PC-3 (cell line): ENCODE measurements at places on chromosomes 12 and 14.

DNA sequence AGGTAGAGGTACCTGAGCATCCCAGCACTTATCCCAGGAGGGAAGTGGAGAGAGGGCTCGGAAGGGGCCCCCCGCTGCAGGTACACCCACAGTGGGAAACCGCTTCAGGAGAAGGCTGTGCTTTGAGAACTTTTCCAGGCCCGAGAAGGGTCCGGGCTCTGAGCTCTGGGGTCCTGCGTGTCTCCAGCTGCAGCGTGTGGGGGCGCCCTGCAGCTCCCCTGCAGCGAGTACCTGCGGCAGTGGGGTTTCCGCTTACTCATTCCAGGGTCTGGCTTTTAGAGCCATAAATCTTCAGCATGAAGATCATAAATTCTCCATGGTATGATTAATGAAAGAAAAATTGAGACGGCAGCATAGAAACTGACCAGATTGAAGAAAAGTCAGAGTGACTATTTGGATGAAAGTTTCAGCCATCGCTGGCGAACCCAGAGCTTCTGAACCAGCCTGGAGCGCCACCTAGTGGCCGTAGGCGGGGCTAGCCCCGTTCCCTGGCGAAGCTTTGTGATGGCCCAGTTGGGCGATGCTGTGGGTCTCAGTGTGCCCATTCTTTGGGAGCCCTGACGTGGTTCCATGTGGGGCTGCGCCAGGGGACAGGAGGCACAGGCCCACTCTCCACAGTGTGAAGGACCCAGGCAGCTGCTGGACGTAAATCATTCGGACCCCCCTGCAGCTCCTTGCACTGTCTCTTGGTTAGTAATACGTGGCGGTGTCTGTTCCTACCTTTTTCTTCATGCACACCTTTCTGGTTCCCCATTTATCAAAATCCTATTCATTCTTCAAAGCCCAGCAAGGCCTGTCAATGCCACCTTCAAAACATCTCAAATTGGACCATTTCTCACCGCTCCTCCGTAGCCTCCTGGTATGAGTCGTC, 198.2 kb downstream of the TSPAN9 start:
- DNase-seq = peak; percentile 81

GRCh38 chr14:103191844-103192243, 68.6 kb downstream of the TNFAIP2 start:
- no peak for DNase-seq

GRCh38 chr14:49553106-49553505, 33.1 kb downstream of the RPS29 start:
- DNase-seq = no peak

DNA sequence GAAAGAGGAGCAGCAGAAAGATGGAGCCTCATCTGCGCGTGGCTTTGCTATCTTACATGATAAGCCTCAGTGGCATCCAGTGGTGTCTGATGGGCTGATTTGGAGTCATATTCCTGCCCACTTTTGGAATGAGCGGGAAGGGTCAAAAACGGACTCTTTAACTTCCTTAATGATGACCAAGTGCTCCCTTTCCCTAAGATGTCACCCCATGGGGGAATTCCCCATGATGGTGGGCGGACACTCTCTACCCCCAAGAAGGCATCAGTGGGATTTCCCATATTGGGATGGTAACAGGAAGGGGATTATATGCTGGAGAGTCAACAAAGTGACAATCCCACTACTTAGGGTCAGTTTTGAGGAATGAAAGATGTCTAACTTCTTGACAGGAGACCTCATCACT, 110.9 kb downstream of the GPATCH2L start:
- no peak for DNase-seq

DNA sequence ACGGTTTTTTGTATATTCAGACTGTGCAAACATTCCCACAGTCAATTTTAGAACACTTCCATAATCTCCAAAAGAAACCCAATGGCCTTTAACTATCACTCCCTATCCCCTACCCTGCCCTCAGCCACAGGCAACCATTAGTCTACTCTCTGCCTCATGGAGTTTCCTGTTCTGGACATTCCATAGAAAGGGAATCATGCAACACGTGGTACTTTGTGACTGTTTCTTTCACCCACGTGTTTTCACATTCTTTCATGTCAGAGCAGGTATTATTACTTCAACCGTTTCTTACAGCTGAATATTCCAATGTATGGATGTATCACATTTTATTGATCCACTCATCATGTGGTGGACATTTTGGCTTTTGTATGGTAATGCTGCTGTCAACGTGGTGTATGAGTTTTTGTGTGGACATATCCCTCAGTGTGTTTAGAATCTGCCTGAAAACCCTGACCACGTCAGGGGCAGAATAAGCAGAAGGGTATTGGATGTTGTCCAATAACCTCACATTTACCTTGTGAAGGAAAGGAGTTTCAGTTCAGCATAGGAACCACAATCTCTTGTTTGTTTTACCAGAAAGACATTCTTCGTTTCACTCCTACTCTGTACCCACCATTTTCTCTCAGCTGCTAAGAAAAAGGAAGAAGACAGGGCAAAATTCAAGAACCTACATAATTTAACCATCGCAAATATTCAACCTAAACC, 107.5 kb upstream of the DYRK2 start:
- DNase-seq = no peak

- DNase-seq = no peak
Measured at GRCh38 chr12:30797689-30798088, 42.9 kb upstream of the CAPRIN2 start.

- DNase-seq = no peak
Measured at GRCh38 chr12:50120953-50121352, 8.9 kb downstream of the COX14 start.

- DNase-seq = no peak
Measured at GRCh38 chr14:72673179-72673578, 220.7 kb downstream of the DPF3 start.

DNA sequence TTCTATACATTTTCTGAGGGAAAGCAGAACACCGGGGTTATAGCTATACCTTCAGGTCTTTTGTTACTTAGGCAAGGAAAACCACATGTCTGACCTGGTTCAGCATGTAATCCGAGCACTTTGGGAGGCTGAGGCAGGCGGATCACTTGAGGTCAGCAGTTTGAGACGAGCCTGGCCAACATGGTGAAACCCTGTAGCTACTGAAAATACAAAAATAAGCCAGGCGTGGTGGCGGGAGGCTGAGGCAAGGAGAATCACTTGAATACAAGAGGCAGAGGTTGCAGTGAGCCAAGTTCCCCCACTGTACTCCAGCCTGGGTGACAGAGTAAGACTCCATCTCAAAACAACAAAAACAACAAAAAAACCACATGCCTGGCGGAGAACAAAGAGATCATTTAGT, 177.6 kb downstream of the ACSS3 start:
- no peak for DNase-seq

DNA sequence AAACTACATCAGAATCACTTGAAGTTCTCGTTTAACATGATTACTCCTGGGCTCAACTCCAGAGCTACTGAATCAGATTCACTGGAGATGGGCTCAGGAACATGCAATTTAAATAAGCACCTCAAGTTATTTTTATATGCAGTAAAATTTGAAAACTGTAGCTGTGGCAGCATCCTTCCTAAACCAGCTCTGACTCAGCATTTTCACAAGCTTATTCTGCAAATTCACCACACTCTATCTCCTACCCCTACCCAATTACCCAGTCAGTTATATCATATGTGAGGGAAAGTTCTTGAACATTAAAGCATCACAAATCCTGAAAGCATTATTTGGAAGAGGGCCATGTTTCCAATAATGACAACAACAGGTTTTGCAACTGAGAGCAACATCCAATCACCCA, 24.2 kb upstream of the LRRC9 start:
- DNase-seq = no peak

GRCh38 chr14:30748343-30748742, 126.0 kb upstream of the COCH start:
- no peak for DNase-seq

DNA sequence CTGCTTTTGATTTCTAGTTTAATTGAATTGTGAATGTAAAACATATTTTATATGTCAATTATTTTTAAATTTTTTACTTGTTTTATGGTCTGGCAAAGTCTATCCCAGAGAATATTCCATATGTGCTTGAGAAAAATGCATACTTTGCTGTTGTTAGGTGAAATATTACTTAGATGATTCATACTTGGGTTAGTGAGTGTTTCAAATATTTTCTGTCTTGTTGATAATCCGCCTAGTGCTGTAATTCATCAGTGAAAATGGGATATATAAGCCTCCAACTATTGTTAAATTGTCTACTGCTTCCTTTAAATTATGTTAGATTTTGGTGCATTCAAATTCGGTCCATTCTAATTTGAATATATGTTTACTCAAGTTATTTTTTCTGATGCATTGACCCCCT, 395.5 kb downstream of the LRFN5 start:
- peak; percentile 34 for DNase-seq

DNA sequence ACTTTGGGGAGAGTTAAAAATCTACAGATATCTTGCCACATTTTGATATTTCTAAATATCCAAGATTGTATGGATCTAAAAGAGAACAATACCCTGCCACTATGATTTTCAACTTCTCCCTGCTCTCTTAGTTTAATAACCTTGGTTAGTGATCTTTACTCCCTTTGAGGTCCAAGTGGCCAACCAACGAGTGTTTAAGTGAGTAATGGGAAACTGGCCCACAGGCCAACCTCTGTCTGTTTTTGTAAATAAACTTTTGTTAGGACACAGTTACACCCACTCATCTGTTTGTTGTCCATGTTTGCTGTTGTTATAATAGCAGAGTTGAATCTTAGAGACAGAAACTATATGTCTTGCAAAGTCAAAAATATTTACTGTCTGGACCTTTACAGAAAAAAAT, 30.9 kb upstream of the NKX2-1 start:
- no peak for DNase-seq

- DNase-seq = no peak
Measured at GRCh38 chr12:47186246-47186645, 106.5 kb upstream of the AMIGO2 start.

DNA sequence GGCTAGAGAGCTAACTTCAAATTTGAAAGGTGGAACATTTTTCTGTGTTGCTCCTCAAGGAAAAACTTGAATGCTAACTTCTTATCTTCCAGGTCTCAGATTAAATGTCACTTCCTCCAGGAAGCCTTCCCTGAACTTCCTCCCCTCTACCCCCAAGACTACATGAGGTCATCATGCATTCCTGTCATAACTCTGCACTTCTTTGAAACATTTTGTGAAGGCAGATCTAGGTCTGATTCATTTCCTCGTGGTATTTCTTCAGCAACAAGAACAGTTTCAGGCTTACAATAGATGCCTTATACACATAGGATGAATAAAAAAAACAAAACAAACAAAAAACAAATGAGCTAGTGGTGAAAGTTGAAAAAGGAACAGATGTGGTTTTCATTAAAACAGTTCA, 97.1 kb upstream of the SRRM4 start:
- no peak for DNase-seq

DNA sequence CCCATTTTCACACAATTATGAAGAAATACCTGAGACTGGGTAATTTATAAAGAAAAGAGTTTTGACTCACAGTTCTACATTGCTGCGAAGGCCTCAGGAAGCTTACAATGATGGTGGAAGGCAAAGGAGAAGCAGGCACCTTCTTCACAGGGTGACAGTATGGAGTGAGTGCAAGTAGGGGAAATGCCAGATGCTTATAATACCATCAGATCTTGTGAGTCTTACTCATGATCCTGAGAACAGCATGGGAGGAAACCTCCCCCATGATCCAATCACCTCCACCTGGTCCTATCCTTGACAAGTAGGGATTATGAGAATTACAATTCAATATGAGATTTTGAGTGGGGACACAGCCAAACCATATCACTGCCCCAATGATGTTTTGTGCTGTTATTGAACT, 189.3 kb upstream of the CRY1 start:
- DNase-seq = no peak
